ENCODE measurements at places on chromosomes 16 and 17. TPM values are rescaled to one million over a fixed set of nuclear protein-coding genes. Genes with fewer than 3 reads are reported as not detected.

- no peaks in the 10 kb centered on the region for H3K4me1 ChIP-seq
- H3K36me3 ChIP-seq: no peaks in the 10 kb centered on the region
- no peak overlapping the region for H3K4me3 ChIP-seq
Observed at GRCh38 chr17:8360751-8361150, 15.8 kb downstream of the KRABD2 start.

DNA sequence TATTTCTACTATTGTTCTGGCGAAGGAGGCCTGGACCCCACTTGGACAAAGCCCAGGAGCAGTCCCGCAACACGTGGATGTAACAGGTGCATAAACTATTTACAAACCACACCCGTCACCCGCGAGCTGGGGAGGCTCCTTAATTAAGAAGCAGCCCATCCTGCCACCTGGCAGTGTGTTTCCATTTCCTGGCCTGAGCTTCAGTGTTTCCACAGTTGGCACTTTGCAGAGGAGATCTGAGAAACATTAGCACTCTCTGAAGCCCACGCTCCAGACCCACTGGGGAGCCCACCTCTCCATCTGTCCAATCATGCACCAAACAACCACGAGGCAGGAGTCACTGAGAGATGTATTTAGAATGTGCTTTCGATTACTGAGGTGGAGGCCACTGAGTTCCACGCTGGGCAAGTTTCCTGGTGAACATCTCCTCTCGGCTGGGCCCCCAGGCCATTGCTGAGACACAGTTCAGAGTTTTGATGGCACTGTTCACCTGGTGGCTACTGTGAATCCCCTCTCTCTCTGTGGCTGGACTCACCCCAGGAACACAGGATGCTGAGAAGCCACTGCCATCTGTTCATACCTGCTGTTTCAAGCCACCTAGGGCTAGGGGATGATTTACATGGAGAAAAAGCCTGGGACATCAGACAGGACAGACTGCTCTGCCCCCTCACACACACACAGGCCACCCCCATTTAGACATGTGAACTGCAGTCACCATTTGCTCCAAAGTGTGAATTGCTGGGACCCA is 129.1 kb downstream of the AIPL1 start:
- no peaks in the 10 kb centered on the region for H3K36me3 ChIP-seq
- H3K4me1 ChIP-seq: no peaks in the 10 kb centered on the region
- no peak for DNase-seq
- H3K4me3 ChIP-seq: no peak overlapping the region

- peak; percentile 79 for DNase-seq
- H3K27me3 ChIP-seq: no peaks in the 10 kb centered on the region
- H3K4me3 ChIP-seq: peak overlapping the region; percentile 64
- H3K27ac ChIP-seq: peak overlapping the region; percentile 90
Observed at GRCh38 chr16:48366165-48367093, 18.8 kb downstream of the SIAH1 start.

DNA sequence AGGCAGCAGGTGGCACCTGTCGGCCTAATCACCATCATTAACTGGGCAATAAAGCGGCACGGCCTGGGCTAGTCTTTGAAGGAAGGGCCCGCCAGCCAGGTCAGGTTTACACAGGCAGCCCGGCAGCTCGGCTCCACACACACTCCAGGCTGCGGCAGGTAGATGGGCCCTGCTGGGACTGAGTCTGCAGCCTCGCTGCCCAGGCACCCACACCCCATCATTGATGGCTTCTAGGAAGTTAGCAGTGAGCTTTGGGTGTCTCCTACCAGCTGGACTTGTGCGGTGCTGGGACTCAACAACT is 6.8 kb upstream of the FOXN1 start:
- no peaks in the 10 kb centered on the region for H3K36me3 ChIP-seq
- H3K27ac ChIP-seq: no peak overlapping the region
- no peak for DNase-seq
- H3K4me1 ChIP-seq: no peaks in the 10 kb centered on the region
- no peak overlapping the region for H3K4me3 ChIP-seq

DNA sequence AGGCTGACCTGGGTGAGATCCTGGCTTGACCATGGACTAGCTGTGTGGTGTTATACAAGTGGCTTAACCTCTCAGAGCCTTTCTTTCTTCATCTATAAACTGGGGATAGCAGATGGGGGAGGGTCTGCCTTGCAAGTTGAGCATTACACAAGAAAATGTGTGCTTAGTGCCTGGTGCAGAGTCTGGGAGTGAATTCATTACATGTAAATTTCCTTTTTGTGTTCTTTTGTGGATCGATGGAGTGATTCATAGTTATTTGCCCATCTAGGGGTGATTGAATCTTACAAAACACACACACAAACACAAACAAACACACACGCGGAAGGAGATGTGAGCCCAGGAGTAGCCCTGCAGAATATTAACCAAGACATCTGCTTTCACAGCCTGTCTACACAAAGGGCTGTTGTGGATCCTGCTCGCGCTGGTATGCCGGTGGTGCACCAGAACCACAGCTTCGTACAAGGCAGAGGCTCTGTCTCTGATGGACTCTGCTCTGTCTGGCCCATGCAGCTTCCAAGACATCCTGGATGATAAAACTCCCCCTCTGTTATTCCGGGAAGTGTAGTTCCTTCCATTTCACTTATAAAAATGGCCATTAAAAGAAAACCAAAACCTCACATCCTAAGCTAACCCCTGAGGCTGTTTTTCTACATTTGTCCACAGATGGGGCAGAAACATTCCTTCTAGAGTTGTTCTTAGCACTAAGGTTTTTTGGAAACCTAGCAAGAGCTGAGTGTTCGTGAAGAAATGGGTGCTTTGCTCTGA is 86.1 kb downstream of the UTP18 start:
- no peaks in the 10 kb centered on the region for H3K27me3 ChIP-seq
- H3K4me3 ChIP-seq: no peak overlapping the region
- no peaks in the 10 kb centered on the region for H3K36me3 ChIP-seq
- no peaks in the 10 kb centered on the region for H3K4me1 ChIP-seq
- no peak for DNase-seq

Gene NSMCE1
- total RNA-seq: 32.5 TPM

Gene COG4
- 32.7 TPM for total RNA-seq

Gene BICDL2
- not detected for total RNA-seq

Gene KRT12
- total RNA-seq: not detected

Gene DHX8
- total RNA-seq: 19.8 TPM
